ENCODE measurements at places on chromosomes 7 and 10.

- no peak for DNase-seq
These were observed 281.0 kb downstream of the RPS24 start for GRCh38 chr10:78314651-78315050.

DNA sequence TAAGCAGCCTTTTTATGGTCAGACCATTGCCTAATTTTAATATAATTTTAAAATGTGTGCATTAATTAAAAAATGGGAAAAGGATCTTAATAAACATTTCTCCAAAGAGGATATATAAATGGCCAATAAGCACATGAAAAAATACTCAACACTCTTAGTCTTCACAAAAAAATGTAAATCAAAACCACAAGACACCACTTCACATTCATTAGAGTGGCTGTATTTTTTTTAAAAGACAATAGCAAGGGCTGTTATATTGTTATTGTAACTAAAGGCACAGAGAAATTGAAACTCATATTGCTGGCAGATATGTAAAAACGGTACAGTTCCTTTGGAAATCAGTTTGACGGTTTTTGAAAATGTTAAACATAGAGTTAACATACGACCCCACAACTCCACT, 3.2 kb upstream of the CROT start:
- no peak for DNase-seq

DNA sequence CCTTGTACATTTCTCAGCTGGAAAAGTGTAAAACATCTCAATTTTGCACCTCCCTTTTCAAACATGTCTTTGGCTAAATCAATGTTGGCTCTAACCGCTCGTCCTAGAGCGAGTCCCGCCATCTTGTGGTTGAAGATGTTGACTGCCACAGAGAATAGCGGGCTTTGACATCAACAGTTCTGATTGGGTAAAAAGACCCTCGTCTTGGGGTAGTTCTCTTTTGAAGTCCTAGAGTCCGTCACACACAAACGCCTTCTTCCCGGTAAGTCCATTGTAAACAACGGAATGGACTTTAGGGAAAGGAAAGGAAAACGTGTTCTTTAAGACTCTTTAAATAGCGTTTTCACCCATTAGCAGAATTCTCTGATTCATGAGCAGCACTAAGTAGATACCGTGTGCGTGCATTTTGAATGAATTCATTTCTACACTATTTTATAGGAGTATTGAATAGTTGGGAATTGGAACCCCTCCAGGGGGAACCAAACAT, 452 bp upstream of the RPP30 start:
- DNase-seq = peak; percentile 73

DNA sequence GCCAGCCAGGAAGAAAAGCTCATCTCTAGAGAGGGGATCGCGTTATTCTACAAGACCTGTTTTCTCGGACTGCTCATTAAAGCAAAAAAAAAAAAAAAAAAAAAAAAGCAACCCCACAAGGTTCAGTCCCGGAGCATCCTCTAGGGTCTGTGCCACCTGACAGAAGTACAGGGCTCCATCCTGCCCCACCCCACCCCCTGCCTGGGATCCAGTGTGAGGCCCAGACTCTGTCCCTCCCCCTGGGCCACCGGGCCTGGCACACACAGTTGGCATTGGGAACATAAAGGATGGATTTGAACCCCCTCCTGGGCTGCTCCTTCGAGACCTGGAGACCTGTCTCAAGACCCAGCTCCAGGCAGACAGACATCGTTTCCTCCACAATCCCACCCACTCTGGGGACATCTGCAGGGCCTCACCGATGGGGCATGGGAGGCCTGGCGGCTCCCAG, 688 bp downstream of the ORAI2 start:
- DNase-seq = no peak

- no peak for DNase-seq
These were observed 37.1 kb downstream of the PRKCQ start for GRCh38 chr10:6542999-6543430.

DNA sequence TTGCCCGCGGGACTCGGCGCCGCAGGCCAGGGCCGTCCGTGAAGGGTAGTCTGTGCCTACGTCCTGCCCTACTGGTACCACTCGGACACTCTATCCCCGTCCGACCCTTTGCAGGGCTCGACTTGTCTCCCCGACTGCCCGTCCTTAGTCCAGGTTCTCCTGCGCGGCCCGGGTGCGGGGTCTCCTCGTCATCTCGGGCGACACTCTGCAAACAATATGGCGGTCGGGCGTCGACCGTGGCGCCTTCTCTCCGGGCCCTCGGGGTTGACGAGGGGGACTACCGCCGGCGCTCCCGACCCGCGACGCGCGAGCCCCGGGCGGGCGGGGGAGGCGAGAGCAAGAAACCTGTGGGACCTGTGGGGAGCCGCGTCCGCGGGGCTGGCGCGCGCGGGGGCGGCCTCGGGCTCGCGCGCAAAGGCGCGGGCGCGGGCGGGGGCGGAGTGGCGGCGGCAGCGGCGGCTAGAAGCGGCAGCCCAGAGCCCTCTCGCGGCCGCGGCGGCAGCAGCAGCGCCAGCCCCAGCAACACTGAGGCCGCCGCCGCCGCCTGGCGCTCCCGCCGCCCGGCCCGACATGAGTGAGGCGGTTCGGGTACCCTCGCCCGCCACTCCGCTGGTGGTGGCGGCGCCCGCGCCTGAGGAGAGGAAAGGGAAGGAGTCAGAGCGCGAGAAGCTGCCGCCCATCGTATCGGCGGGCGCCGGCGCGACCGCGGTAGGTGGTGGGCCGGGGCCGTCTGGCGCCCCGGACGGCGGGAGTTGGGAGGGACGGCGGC, at the start of gene HECTD2:
Gene HECTD2 (plus strand): TSS at position 476 of the 769 bp plus-strand sequence. CDS start 95 bp downstream, at position 571.
- peak; percentile 33 for DNase-seq

GRCh38 chr7:143018931-143019330, 8.0 kb downstream of the OR9A2 start:
- no peak for DNase-seq

- DNase-seq = peak; percentile 9
These were observed 139.5 kb upstream of the FERD3L start for GRCh38 chr7:19284596-19285300.

DNA sequence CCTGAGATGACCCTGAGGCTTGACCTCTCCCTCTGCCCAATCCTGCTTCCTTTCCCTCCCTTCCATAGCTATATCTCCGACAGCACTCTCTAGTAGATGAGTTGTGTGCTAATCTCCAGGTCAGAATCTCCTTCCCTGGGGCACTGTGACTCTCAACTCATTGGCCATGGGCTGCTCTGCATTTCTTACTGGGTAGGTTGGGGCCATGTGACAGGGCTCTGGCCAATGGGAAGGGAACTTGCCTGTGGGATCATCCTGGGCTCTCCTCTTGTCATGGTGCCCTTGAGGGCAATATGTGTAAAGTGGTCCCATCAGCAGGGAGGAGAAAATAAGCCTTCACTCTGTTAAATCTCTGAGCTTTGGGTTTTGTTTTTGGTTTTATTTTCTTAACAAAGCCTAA, 80.1 kb upstream of the ANKRD1 start:
- no peak for DNase-seq

DNA sequence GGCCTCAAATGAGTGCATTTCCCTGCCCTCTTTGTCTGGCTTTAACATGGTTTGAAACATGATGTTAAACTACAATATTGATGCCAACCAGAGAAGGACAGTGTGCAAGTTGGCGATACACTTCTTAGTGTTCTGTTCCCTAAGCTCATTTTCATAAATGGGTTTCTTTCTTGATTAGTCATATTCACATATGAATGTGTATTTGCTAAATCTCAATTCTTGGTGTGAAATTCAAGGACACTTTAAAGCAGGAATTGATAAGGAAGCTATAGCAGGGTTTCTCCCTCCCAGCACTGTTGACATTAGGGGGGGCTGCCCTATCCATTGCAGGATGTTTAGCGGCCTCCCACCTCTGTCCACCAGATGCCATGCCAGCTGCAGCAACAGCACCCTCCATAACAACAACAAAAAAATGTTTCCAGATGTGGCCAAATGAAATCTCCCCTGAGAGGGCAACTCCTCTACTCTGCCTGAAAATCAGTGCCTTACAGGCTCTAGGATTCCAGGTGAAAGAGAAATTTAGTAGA, 13.1 kb downstream of the CCNY start:
- no peak for DNase-seq

GRCh38 chr7:113071465-113071864, 15.2 kb downstream of the GPR85 start:
- DNase-seq = peak; percentile 21

DNA sequence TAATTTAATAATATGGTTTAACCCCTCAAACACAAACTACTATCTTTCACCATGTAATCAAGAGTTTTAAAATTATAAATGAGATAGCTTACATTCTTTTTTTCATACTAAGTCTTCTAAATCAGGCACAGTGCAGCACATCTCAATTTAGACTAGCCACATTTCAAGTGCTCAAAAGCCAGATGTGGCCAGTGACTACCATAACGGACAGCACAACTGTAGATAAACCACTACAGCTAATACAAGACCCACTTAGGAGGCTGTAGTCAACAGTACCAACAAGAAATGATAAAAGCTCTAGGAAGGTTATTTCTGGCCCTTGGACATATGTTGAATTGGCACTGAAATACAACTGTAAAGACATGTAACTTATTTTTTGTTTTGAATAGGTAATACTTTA, 65.3 kb downstream of the JAZF1 start:
- no peak for DNase-seq

DNA sequence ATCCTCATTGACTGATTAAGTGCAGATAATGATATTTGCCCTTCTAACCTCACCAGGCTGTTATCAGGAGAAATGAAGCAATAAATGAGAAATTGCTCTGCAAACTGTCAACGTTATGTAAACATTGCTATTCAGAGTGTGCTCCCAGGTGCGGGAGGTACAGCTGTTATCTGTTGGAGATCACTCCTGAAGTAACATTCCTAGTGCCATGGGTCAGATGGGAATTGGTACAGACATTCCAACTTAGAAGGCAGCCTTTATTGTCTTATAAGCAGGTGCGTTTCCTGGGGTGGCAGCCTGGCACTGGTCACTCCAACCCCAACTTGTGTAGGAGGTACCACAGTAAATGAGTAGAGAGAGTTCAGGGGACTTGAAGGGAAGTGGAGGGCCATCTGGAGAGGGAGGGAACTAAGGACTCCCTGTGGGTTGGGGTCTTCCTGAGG, 36.8 kb downstream of the HK1 start:
- no peak for DNase-seq

GRCh38 chr10:59622320-59623132, 87.1 kb downstream of the SLC16A9 start:
- peak; percentile 63 for DNase-seq

DNA sequence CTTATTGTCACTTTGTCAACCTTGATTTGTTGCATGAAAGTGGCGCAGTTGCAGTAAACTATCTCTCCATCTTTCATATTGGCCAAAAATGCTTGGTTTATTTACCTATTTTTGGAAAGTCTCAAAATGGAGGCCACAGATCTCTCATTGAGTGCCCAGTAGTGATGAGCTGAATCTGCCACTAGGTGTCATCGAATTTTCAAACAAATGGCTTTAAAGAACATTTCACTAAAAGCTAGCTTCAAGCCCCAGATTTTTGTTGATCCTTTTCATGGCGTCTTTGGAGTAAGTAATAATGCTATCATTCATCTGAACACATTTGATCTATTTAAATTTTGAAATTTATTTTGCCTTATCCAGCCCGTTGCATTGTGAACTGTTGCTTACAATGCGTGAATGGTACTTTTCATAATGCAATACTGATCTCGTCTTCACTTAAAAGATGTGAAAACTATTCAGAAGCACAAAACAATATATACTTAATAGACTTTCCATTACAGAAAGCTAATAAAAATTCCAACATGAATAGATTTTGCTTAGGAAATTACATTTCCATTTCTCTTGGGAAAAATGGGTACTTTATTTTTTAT, 236.2 kb downstream of the DNAJB9 start:
- peak; percentile 8 for DNase-seq

- DNase-seq = no peak
These were observed 33.4 kb upstream of the PFKP start for GRCh38 chr10:3033925-3034324.

- DNase-seq = no peak
These were observed 7.1 kb downstream of the CABCOCO1 start for GRCh38 chr10:61669849-61670248.

- peak; percentile 20 for DNase-seq
These were observed 102.6 kb downstream of the PARP12 start for GRCh38 chr7:139960157-139960556.

GRCh38 chr10:3421537-3422257, 249.1 kb upstream of the PITRM1 start:
- no peak for DNase-seq

GRCh38 chr10:27258838-27259812, 18.5 kb upstream of the ACBD5 start:
- no peak for DNase-seq

DNA sequence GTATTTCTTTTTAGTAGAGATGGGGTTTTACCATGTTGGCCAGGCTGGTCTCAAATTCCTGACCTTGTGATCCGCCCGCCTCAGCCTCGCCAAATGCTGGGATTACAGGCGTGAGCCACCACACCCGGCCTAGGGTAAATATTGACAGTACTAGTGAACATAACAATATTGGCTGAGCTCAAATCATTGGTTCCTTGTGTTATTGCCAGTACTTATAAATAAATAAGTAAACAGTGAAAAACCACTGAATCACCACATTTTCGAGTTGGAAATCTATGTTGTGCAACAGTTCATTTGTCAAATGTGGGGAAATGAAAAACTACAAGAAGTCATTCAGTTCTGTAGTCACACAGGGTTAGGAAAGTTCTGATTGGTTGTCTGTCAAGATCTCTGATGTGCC, 15.8 kb downstream of the RPP30 start:
- peak; percentile 2 for DNase-seq

DNA sequence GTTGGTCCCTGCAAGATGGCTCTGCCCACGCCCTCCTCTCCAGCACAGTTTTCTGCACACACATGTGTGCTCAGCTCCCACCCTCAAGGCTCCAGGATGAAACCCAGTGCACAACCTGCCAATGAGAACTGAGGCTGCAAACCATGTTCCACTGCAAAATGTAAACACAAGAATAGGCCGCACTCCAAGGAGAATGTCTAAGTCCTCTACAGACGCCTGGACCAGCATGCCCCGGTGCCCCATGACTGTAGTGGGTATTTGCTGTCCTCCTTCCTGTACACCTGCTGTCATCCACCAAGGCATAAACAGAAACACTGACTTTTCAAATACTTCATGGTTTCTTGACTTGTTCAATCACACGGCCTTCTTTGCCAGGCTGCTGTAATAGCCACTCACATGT, 72.6 kb downstream of the COBL start:
- DNase-seq = no peak

DNA sequence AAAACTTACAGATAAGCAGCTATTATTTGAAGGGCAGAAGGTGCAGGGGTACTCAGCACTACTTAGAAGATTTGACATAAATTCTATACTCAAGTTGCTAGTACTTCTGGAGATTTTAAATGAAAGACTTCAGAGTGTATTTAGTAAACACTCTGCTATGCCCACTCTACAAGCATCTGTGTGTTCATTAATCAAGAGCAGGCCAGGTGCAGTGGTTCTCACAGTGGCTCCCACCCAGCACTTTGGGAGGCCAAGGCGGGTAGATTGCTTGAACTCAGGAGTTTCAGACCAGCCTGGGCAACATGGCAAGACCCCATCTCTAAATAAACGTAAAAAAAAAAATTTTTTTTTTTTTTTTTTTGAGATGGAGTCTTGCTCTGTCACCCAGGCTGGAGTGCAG, 38.9 kb upstream of the TOMM7 start:
- no peak for DNase-seq
